ENCODE measurements at places on chromosomes 3 and 15.

GRCh38 chr3:165742351-165742750 lies 94.9 kb downstream of the BCHE start:
- no peak for DNase-seq

GRCh38 chr3:183816681-183817510 lies 8.5 kb downstream of the MAP6D1 start:
- DNase-seq: no peak

DNA sequence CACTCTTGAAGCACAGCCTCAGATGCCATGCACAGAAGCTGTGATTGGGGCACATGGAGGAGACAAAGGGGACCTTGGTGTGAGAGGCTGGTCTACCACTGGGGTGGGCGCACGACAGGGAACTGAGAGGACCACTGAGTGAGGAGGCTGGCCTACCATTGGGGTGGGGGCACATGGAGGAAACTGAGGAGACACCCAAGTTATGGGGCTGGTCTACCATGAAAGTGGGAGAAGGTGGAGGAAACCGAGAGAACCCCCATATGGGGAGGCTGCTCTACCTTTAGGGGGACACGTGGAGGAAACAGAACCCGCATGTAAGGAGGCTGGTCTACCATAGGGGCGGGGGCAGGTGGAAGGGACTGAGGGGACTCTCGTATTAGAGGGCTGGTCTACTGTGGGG lies 153.4 kb downstream of the FBLN2 start:
- DNase-seq: no peak

DNA sequence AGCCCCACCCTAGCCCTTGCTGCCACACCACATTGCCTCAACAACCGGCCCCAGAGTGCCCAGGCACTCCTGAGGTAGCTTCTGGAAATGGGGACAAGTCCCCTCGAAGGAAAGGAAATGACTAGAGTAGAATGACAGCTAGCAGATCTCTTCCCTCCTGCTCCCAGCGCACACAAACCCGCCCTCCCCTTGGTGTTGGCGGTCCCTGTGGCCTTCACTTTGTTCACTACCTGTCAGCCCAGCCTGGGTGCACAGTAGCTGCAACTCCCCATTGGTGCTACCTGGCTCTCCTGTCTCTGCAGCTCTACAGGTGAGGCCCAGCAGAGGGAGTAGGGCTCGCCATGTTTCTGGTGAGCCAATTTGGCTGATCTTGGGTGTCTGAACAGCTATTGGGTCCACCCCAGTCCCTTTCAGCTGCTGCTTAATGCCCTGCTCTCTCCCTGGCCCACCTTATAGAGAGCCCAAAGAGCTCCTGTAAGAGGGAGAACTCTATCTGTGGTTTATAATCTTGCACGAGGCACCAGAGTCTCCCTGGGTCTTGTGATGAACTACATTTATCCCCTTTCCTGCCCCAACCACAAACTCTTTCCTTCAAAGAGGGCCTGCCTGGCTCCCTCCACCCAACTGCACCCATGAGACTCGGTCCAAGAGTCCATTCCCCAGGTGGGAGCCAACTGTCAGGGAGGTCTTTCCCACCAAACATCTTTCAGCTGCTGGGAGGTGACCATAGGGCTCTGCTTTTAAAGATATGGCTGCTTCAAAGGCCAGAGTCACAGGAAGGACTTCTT lies 39.1 kb downstream of the MESD start:
- no peak for DNase-seq
